Smooth muscle cell of trachea (primary cell): ENCODE measurements at places on chromosomes 13 and 19. TPM values are rescaled to one million over a fixed set of nuclear protein-coding genes. Genes with fewer than 3 reads are reported as not detected.

CEACAM8 gene
- total RNA-seq, result not detected in 2 replicates

UGGT2 gene
- total RNA-seq, result 39.0 and 50.0 TPM in 2 replicates

SELENOV gene
- total RNA-seq, result 0.33 TPM in 1 of 2 replicates, not detected in the other

GNG7 gene
- 0.15 and 0.99 TPM in 2 replicates for total RNA-seq

ZNF525 gene
- 5.6 and 8.4 TPM in 2 replicates for total RNA-seq

UQCR11 gene
- 59.3 and 98.6 TPM in 2 replicates for total RNA-seq

ARRDC5 gene
- total RNA-seq, result not detected in 2 replicates

RGL3 gene
- total RNA-seq, result 5.1 and 5.3 TPM in 2 replicates

PNMA8B gene
- 2.8 and 5.6 TPM in 2 replicates for total RNA-seq

STX10 gene
- 83.4 and 102 TPM in 2 replicates for total RNA-seq

ZNF534 gene
- 0.17 TPM in 1 of 2 replicates, not detected in the other for total RNA-seq

AXL gene
- total RNA-seq, result 369 and 387 TPM in 2 replicates
